ENCODE measurements at places on chromosomes 12 and 14.

GRCh38 chr12:45743247-45743646 is 13.7 kb downstream of the ARID2 start:
- no peak for DNase-seq

DNA sequence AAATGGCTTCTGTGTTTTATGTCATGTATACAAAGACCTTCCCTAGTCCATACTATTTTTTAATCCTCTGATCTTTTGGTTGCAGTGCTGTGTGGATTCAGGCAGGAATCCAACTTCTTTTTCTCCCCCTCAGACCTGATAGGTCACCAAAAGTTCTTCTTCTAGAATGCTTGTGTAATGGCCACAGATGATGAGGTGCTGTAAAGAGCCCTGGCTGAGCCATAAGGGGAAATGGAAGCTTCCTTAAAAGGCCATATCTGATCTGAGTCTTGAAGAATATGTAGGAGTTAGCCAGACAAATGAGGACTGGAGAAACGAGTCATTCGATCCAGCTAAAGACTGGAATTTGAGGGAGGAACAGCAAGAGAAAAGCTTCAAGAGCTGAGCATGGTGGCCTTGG is 353.9 kb downstream of the PCNX1 start:
- DNase-seq, result no peak

- DNase-seq, result no peak
Observed at GRCh38 chr14:68172627-68173026, 353.0 kb downstream of the RAD51B start.

DNA sequence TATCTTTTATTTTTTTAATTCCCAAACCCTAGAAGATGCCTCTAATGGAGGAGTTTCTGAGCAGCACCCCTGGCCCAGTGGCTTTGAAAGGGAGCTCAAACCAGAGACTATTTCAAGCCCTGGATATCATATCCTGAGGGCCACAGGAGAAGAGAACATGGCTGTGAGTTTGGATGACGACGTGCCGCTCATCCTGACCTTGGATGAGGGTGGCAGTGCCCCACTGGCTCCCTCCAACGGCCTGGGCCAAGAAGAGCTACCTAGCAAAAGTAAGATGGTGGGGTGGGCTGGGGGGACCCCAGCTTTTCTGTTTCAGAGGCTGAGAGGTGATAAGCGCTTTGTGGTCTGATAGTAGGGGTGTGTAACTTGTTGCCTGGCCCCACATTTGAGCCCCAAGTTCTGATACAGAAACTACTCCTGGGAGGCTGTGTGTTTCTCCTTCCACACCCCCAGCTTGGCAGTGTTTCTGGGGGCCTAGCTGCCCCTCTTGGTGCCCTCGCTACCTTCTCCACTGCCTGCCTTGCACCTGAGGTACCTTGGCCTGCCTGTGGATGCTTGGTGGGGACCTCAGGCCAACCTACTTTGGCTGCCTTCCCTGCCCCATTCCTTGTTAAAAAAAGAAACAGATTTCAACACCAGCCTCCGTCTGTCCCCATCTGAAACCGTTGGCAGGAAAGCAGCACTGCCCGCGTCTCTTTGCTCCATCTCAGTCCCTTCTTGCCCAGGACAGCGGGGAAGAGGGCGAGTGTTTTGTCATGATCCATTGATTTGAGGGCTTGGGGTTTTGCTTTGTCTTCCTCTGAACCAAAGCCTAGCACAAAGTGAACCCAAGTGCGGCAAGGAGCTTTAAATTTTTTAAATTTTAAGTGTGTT is 5.7 kb downstream of the TPCN1 start:
- no peak for DNase-seq

DNA sequence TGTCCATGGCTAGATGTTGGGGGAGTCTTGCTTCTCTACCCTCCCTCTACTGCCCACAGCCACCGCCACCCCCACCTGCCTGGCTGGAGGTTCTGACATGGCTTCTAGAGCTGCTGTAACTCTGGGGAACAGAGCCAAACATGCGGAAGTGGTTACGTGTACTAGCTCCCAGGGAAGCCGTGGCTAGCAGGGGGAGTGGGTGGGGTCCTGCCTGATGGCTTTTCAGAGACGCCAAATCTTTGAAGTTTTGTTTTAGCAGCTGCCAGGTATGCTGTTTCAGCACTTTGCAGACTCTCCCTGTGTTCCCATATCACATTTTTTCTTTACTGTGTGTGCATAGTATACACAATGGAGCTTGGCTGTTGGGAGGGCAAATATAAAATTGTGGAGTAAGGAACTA is 150.3 kb downstream of the TGFB3 start:
- no peak for DNase-seq

- no peak for DNase-seq
Observed at GRCh38 chr14:22460461-22461195, 128.4 kb downstream of the DAD1 start.

GRCh38 chr12:29547151-29547632 is 49.7 kb upstream of the OVCH1 start:
- DNase-seq, result no peak

DNA sequence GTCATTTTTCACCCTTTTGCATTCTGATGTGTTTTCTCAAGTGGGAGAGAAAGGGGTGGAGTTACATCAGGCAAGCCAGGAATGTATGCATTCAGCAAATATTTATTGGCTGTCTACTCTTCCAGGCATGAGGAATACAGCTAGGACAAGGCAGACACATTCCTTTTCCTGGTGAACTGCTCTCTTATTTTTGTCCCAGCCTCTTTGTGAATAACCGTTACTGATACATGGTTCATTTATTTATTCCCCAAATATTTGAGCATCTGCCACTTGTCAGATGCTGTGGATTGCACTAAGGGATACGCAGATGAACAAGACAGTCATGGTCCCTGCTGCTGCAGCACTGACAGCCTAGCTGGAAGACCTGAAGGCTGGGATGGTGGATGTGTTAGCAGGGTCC is 6.1 kb downstream of the PELI2 start:
- no peak for DNase-seq

DNA sequence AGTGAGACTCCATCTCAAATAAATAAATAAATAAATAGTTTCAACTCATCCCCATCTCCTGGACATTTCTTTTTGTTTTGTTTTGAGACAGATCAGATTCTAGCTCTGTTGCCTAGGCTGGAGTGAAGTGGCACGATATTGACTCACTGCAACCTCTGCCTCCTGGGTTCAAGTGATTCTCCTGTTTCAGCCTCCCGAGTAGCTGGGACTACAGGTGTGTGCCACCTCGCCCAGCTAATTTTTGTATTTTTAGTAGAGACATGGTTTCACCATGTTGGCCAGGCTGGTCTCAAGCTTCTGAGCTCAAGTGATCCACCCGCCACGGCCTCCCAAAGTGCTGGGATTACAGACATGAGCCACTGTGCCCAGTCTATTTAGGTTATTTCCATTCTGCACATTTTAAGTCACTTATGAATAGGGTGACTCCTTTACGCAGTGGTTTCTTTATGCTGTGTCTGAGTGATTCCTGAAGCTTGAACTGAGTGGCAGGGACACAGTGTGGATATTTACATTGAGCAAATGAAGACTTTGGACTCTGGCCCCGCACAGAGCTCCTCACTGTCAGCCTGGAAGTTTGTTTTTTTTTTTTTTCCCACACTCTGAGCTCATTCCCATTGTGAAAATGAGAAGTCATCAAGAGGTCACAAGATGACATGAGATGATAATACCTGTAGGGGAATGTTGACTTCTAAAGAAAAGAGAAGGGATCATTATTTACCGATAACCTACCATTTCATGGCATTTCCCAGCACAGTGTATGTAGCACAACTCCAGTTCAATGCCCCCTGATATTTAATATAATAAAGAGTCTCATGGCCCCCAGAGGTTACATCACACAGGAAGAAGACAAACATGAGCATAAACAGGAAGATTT is 72.6 kb downstream of the TBX3 start:
- no peak for DNase-seq

GRCh38 chr12:5292651-5293050 is 139.3 kb upstream of the NTF3 start:
- no peak for DNase-seq

DNA sequence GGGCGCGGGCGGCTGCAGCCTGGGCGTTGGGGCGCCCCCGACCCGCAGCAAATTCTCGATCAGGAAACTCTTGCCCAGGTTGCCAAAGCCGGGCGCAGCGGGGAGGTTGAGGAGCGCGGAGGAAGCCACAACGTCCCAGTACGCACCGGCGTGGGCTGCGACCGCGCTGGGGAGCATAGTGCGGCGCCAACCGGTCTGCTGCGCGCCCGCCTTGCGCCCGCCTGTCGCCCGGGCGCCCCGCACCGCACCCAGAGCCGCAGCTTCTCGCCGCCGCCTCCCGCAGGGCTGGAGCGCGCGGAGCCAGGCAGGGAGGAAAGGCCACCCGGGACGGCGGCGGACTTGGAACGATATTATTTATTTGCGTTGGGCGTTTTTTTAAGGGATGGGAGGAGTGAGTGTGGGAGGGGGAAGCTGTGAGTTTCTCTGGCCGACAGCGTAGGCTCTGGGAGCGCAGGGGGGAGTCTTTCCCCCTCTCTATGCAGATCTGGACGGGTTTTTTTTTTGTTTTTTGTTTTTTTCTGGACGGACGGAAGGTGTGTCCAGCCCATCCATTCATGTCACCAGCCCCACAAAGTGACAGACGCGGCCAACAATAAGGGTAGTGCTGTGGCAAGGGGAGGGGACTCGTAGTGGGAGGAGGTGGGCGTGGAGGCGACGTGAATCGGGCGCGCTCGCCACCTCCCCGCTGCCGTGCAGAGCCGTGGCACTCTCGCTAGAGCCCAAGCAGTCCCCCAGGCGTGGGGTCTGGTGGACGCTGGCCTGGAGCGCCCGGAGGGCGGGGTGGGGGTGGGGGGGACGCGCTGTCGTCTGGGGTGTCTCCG is at the start of gene DBX2:
TSS of gene DBX2 (minus strand) at position 349 of the 821 bp plus-strand sequence. CDS start at position 177, 172 bp downstream.
- peak; percentile 44 for DNase-seq

- no peak for DNase-seq
Observed at GRCh38 chr12:1252758-1253157, 261.7 kb downstream of the ERC1 start.

DNA sequence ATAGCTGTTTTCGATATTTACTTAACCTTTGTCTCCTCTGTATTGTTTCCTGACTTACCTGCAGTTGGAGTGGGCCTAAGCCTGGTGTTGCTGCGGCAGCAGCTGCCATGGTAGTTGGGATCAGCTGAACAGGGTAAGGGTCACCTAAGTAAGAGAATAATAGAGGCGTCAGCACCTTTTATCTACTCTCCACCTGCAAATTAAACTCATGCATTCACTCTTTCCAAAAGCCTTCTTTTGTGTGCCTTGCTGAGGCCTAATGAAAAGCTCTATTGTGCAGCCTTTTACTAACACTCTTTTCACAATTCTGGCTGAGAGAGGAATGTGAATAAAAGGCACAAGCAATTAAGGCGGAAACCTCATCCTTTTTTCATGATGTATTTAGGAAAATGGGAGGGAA is 308.7 kb downstream of the SOX5 start:
- no peak for DNase-seq

DNA sequence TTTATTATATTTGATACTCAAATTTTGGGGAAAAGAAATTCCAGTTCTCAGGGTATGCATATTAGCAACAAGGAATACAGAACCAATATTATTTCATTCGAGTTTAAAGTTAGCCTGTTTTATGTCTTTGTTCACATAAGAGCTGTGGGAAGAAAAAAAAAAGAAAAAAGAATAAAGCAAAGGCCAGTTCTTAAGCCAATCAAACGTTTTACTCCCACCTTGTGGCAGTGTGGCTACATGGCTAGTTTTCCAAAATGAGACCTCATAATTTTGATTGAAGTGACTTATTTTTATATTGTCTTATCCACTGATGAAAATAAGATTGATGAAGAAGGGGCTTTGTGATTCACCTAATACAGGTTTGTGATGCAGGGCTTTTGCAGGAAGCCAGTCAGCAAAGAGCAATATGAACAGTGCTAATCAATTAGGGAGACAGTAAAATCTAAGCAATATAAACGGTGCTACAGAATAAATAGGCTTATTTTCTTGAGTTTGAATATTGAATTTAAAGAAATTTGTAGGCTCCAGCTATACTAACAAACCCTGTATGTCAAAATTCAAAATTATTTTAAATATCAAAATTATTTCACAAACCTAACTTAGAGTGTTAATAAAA is 624.1 kb upstream of the FOXG1 start:
- no peak for DNase-seq

DNA sequence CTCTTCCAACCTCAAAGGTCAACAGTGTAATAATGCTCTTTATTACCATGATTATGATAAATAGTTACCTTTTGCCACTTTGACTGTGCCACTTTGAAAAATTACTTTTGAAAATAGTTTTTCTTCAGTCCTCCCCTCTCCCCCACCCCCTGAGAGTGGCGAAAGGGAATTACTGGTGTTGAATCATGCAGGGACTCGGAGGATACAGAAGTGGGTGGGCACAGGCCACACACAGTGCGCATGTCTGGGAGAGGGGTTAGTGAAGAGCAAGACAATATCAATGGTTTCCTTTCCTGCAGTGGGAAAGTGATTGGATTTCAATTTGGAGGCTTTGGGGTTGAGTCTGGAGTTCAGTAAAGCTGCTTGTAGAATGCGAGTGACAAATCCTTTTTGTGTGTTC is 170.9 kb downstream of the PTCSC3 start:
- DNase-seq, result no peak

- DNase-seq, result no peak
Observed at GRCh38 chr14:92259613-92260357, 63.2 kb upstream of the SLC24A4 start.

DNA sequence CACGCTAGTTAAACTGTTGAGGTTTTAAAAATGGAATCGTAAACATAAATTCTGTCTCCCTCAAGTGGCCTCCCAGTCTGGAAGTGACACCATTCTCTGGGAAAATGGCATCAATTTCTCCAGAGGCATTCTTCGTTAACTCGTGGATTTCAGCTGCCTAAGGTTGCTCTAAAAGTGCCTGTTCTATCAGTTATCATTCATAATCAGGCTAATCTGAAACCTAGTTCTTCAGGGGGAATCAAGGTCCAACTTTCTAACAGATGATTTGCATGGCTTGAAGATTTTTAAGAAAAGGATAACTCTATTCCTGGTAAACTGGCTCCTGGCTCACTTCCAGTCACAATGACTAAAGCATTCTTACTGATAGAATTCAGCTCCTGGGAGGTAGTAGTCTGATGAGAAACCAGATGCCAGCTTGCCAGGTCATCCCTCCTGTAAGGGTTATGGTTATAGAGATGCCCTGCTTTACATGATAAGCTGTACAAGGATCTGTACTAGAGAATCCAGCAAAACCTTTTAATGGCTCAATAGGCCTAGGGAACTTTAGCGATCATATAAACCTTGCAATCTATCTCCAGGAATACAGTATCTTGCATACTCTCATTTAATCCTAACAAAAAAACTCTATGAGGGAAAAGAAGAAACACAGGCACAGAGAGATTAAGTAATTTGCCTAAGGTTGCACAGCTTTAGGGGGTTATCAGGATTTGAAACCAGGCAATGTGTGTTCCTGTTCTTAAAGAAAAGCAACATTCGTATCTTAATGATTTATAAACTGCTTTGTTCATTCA is 1.5 kb downstream of the L3HYPDH start:
- no peak for DNase-seq

- DNase-seq, result no peak
Observed at GRCh38 chr12:104371043-104371870, 67.7 kb downstream of the EID3 start.

DNA sequence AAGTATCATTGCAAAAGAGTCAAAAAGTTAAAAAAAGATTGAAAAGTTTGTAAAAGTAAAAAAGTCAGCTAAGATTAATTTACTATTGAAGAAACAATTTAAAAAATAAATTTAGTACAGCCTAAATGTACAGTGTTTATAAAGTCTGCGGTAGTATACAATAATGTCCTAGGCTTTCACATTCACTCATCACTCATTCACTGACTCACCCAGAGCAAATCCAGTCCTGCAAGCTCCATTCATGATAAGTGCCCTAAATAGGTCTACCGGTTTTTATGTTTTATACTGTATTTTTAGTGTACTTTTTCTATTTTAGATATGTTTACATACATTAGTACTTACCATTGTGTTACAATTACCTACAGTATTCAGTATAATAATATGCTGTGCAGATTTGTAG is 43.9 kb upstream of the ABCC9 start:
- no peak for DNase-seq

GRCh38 chr12:100498141-100498540 is 24.5 kb downstream of the NR1H4 start:
- DNase-seq, result no peak
